ENCODE measurements at places on chromosomes 16 and 17.

DNA sequence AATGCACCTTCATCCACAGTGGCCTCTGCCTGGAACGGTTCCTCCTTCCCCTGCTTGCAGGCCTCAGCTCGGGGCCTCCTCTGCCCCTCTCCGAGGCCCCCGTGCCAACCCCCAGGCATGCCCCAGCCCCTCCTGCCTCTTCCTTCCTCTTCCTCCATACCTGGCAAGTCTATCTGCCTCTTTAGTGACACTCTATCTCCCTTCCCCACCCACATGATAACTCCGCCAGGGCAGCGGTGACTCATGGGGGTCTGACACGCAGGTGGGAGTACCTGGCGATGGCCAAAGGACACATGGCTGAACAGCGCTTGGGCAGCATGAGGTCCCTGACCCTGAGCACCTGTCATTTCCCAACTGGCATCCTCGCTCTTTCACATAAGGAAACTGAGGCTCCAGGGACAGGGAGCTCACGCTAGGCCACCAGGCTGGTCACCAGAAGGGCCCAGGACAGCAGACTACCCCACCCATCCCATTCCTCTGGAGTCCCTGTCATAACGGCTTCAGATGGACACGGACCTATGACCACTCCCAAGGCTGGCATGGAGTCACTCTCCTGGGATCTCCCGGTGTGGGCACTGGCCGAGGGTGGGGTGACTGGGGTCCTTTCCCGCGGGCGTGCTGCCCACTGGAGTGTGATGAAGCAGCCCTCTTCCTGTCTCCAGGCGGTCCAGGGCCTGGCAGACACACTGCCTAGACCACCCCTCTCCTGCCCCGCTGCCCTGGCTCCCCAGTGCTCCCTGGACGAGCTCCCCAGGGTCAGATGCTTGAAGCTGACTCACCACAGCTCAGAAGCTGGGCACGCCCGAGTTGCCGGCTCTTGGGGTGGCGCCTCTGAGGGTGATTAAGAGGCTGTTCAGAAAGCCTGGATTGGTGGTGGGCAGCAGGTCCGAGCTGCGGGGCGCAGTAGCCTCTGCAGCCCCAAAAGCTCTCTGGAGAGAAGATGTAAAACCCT lies 100.6 kb downstream of the ENGASE start:
- DNase-seq = no peak

- DNase-seq = no peak
Measured at GRCh38 chr17:58786586-58787295, 31.1 kb downstream of the PPM1E start.

DNA sequence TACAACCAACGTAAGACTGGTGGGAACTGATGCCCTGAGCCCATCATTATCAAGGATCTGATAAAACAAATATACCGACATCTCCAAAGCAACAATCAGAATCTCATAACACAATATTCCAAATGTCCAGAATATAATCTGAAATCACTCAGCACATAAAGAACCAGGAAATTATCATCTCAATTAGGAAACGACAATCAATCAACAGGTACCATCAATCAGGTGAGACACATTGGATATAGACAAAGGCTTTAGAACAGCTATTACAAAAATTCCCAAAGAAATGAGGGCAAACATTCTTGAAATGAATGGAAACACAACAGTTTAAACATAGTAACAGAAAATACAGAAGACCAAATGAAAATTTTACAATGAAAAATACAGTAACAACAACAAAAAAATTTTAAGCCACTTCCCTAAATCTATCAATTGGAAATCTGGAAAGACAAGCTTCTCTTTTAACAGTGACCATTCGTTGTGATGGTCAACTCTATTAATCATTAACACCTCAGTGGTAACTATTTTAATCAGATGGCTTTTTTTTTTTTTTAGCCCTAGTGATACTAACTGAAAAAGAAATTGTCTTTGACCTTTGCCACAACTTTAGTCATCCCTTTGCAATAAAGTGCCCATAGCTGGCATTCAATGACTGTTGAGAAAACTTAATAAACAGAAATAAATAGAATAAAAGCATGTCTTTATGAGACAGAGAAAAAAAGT lies 70.4 kb downstream of the USP32 start:
- DNase-seq = no peak

- no peak for DNase-seq
Measured at GRCh38 chr17:79982986-79983385, 52.7 kb downstream of the TBC1D16 start.

DNA sequence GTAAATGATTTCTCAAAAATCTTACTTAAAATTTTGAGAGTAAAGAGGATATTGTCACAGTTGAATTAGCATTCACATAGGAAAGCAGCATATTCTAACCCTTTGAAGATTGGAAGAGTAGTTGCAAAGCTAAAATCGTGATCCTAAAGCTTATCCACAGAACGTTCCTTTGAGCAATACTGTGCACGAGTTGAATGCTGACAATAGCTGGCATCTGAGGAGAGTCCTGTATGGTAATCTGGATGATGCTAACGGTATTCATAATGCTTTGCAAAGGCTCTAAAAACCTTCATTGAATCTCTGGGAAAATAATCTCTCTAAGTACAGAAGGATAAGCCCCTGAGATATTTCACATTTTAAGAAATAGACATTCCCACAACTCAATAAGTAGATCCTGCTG lies 354.6 kb downstream of the CDH8 start:
- no peak for DNase-seq

DNA sequence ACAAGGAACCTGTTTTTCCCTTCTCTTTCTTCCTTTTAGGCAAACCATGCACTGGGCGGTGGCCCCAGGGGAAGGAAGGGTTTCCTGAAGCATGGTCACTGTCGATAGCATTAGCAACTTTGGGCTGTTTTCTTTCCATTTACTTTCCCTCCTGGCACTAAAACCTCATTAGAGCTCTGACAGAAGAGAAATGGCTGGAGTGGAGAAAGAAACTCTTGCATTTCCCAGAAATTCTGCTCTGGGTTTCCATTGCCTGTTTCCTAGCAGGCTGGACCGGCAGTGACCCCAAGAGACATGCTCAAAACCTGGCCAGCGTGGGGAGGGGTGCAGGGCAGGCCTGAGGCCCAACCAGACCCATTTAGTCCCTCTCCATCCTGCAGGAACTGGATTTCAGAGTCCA lies 230.7 kb upstream of the CCL2 start:
- no peak for DNase-seq

- DNase-seq = no peak
Measured at GRCh38 chr17:31509805-31510177, 118.3 kb downstream of the RAB11FIP4 start.

DNA sequence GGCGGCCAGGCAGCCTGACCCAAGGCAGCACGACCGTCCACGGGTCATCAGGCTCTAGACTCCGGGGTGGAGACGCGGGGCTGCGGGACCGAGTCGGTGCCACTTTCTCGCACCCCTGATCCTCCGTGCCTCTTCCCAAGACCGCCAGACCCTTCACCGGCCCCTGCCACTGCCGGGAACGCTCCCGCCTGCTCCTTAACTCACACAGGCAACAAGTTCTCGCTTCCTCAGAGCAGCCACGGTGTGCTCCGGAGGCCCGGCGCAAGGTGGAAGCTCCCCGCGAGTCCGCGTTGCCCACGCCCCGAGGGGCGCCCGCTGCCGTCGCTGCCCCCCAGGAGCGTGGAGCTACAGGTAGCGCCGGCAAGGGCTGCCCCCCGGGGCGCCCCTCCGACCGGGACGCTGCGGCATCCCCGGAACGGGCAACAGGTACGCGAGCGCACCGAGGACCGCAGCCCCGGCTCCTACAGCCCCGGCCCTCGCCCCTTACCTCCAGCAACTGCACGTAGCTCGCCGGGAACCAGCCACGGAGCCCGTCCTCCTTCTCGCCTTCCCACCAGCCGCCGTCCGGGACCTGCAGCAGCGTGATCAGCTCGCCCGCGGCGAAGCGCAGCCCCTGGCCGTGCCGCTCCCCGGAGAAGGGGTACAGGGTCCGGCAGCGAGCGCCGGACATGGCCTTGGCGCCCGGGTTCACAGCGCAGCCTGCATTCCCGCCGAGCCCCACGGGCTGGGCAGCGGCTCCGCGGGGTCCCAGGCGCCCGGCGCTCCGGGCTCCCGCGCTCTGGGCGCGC lies 491 bp downstream of the GAS7 start:
- DNase-seq = no peak

- DNase-seq = no peak
Measured at GRCh38 chr17:35245196-35245486, 2.3 kb downstream of the SLFN5 start.

DNA sequence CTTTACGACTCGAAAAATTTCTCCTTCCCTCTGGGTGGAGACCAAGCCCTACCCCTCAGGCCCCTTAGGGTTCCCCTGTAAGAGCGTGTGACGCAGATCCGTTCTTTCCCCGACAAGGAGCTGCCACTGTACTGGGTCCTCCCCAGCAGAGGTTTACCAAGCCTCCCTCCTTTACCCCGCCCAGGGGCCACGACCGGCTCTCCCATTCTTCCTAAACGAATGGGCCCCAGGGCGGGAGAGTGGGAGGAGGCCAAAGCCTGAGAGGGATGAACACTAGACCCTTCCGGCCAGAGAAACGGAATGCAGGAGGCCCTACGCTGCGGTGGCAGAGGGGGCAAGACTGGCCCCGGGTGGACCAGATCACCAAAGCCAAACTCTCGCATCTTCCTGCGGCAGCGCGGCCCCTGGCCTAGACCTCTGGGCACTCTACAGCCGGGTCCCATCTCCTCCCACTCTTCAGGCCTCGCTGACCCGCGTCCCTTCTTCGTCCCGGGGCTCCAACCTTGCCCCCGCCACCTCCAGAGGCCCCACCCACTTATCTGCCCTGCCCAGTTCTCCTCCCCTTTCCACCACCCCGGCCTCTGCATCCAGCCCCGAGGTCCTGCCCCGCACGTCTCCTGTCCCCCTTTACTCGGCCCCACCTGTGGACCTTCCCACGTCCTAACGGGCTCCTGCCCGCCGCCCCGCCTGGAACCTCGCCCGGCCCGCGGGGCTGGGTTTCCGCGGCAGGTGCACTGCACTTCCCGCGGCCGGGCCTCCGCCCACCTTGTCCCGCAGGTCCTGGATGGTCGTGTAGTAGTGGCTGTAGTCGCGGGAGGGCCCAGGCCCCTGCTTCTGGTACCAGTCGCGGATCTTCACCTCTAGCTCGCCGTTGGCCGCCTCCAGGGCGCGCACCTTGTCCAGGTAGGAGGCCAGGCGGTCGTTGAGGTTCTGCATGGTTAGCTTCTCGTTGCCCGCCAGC lies 765 bp downstream of the KRT19 start:
- DNase-seq = no peak

GRCh38 chr17:75661531-75661930 lies 5.4 kb downstream of the RECQL5 start:
- DNase-seq = no peak

GRCh38 chr16:29903590-29903989 lies 3.3 kb downstream of the ASPHD1 start:
- DNase-seq = no peak

- DNase-seq = no peak
Measured at GRCh38 chr16:1708768-1709180, 2.8 kb downstream of the MAPK8IP3 start.

DNA sequence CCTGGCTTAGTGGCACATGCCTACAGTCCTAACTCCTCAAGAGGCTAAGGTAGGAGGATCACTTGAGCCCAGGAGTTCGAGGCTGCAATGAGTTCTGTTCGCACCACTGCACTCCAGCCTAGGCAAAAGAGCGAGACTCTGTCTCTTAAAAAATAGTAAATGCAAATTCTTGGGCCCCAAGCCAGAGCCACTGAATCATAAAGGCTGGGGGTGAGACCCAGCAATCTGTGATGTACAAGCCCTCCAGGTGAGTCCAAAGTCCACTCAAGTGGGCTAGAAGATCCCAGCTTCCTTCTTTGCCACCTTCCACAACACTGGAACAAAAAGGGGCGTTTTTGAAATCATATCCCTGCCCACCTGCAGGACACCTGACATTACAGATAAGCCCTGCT lies 16.9 kb downstream of the TRIM25 start:
- DNase-seq = no peak

All from hindlimb muscle (tissue), 1 donor.